ENCODE measurements at places on chromosomes 13 and 19. TPM values are rescaled to one million over a fixed set of nuclear protein-coding genes. Genes with fewer than 3 reads are reported as not detected.

DNA sequence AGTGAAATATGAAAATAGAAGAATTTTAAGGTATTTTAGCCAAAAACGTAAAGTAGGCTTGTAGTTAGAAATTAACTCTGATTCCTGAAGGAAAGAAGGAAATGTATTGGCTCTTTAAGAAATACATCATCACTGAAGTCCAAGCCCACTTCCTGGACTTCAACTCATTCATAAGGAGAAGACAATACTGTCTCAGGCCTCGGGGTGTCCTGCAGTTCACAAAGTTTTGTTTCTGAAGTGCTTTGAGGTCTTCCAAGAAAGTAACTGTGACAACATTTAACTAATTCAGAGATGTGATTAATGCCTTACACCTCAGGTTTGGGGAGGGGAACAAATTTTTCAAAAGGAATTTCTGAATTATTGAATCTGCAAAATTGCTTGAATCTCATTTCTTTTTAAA is 65.8 kb upstream of the STARD13 start:
- no peak overlapping the region for H3K27ac ChIP-seq
- H3K27me3 ChIP-seq, result no peaks in the 10 kb centered on the region
- no peaks in the 10 kb centered on the region for H3K36me3 ChIP-seq
- H3K4me3 ChIP-seq, result no peak overlapping the region
- no peaks in the 10 kb centered on the region for H3K4me1 ChIP-seq

Gene CACNG7
- polyA plus RNA-seq, result not detected

Gene CAMSAP3
- 0.06 TPM for polyA plus RNA-seq

DNA sequence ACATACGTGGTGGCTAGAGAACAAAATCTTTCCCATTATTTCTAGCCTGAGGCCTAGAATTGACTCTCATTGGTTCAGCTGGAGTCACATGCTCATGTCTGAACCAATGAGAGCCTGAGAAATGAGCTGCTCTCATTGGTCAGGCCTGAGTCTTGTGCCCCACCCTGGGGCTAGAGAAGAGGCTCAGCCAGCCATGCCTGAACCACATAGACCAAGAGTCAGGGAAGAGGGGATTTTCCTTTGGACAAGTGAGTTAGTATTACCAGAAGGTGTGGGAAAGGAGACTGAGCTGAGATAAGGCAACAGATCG is 6.9 kb downstream of the FXYD5 start:
- no peak for DNase-seq
- H3K36me3 ChIP-seq, result peaks cover 96% of the 10 kb centered on the region
- H3K27me3 ChIP-seq, result no peaks in the 10 kb centered on the region
- H3K4me1 ChIP-seq, result peaks cover 19% of the 10 kb centered on the region

Gene CYP4F11
- polyA plus RNA-seq, result not detected

GRCh38 chr13:101695870-101696516 is 243.5 kb downstream of the ITGBL1 start:
- no peak overlapping the region for H3K27ac ChIP-seq
- no peaks in the 10 kb centered on the region for H3K36me3 ChIP-seq
- no peak overlapping the region for H3K4me3 ChIP-seq
- H3K4me1 ChIP-seq, result no peaks in the 10 kb centered on the region
- DNase-seq, result no peak
